ENCODE measurements at places on chromosomes 3 and 15.

DNA sequence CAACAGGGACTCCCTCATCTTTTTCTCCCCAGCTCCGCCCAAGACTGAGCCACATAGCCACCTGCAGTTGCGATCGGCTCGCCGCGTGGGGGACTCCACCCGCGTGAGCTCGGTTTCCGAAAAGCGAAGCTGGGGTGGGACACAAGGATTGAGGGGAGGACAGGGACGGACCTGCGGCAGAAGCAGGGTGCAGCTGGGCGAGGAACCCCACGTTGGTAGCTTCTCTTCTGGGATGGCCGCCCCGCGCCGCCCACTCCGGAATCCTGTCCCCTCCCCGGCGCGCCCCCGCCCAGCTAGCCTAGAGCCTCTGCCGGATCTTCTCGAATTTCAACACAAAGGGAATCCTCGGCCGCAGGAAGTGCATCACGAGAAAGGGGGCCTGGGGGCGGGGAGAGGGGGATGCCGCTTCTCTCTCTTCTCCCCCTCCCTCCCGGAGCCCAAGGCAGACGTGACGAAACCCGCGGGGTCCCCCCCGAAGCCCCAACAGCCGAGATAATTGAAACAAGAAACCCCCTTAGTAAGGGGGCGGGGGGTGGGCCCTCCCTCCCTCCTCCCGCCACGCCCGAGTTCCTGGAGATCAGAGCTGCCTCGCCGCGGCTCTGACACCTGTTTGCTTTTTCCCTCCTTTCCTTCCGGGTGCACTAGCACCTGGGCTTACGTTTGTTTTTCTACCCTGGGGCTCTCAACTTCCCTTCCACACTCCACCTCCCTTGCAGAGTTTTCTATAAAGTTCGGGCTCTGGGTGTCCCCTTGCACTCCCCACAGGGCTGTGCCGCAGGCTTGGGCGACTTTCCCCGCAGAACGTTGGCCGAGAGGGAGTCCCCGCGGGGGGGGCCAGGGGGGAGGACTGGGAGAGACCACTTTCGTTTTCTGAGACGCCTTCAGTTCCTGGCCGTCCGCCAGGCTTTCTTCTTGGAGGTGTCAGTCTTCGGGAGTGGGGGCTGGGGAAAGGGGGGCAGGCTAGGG is 1.3 kb upstream of the KCNH8 start:
- DNase-seq, result peak; percentile 74

DNA sequence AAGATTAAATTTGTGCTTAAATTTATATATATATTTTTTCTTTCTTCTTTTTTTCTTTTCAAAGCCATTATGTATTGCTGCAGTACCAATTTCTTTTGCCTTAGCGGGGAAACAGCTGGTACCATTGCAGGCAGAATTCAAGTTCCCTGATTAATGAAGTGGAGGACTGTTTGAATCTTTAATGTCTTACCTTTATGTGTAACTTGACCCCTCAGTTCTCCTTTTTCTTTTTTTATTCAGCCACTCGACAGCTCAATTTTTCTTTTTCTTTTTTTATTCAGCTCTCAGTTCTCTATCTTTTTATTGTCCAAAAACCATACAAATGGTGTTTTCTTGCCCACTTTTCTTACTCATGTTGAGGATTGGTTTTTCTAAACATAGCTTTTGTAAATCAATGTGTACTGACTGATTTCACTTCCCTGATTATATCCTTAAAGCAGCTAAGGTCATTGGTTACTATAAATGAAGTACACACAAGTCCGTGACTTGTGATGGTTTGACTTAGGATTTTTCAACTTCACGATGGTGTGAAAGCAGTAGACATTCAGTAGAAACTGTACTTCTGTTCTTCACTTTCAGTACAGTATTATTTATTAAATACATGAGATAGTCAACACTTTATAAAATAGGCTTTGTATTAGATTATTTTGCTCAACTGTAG is 22.8 kb downstream of the ATP2C1 start:
- DNase-seq, result no peak

- no peak for DNase-seq
Measured at GRCh38 chr3:110859336-110859735, 212.3 kb upstream of the NECTIN3 start.

DNA sequence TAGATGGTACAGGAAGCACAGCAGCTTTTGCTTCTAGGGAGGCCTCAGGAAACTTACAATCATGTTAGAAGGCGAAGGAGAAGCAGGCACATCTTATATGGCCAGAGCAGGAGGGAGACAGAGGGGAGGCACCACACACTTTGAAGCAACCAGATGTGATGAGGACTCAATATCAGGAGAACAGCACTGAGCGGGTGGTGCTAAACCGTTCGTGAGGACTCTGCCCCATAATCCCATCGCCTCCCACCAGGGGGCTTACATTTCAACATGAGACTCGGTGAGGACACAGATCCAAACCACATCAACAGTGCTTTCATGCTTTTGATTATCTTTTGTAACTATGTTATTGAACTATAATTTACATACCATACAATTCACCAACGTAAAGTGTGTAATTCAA is 7.6 kb upstream of the TMEM44 start:
- DNase-seq, result no peak

GRCh38 chr3:145721273-145721805 is 439.6 kb downstream of the PLOD2 start:
- no peak for DNase-seq

- no peak for DNase-seq
Measured at GRCh38 chr3:11072631-11073030, 80.1 kb downstream of the SLC6A1 start.

- DNase-seq, result no peak
Measured at GRCh38 chr15:52893338-52893737, 103.2 kb upstream of the ONECUT1 start.

DNA sequence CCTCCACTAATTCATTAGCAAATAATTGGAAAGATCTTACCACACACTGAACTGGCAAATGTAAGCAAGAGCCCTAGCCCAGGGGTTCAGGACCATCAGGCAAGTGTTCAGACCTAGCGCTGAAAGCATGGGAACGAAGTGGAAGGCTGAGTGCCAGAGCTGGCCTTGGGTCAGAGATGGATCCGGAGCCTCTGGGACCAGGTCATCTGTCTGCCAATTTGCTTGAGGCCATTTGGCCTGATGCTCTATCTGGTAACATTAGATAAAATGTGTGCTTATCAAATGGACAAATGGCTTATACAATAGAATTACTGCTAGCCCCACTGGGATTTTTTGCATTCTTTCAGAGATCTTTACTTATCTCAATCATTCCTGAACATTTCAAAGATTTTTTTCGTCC is 1.4 kb upstream of the TMC3 start:
- no peak for DNase-seq

DNA sequence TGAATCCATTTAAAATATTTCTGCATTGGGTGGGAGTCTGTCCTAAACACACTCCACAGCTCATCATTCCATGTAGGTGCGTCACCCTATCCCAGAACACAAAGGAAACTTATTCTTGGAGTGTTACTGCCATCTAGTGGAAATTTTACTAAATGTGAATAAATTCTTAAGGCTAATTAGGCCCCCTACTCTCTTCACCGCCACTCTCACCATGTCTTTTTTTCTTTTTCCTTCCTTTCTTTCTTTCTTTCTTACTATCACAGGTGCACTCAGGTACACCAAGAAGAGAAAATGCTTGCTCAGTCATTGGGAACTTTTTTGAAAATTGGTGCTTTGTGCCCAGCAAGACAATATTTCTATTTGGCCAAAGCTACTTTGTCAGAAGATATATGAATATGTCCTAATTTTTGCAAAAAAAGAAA is 26.4 kb upstream of the ATP8B4 start:
- DNase-seq, result peak; percentile 68

GRCh38 chr3:30124435-30125370 is 481.7 kb upstream of the TGFBR2 start:
- DNase-seq, result no peak

GRCh38 chr15:50523851-50524251 is 22.6 kb downstream of the USP50 start:
- DNase-seq, result no peak

DNA sequence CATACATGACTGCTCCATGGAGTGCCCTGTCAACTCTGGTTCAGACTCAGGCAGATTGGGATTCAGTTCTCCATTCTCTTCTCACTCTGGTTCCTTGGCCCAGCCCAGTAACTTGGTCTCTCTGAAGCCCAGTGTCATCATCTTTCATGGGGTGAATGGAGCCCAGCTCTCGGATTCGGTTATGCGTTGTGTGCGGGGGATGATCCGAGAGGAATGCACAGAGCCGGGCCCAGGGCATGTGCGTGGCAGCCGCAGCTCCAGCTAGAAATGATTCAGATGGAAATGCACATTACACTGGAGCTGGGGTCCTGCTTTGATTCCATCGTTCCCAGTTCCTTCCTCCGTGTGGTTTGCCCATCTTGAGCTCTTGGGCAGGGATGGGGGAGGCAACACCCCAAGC is 189.4 kb downstream of the FEZF2 start:
- DNase-seq, result no peak

- no peak for DNase-seq
Measured at GRCh38 chr3:138034918-138035317, 25.0 kb downstream of the CLDN18 start.

GRCh38 chr15:40808861-40809450 is 1.7 kb upstream of the DNAJC17 start:
- DNase-seq, result no peak

- DNase-seq, result no peak
Measured at GRCh38 chr3:12828751-12829150, 12.6 kb downstream of the RPL32 start.

- DNase-seq, result peak; percentile 38
Measured at GRCh38 chr3:107523289-107523538, 452 bp downstream of the BBX start.

- DNase-seq, result no peak
Measured at GRCh38 chr3:67018789-67019526, 20.9 kb downstream of the KBTBD8 start.

DNA sequence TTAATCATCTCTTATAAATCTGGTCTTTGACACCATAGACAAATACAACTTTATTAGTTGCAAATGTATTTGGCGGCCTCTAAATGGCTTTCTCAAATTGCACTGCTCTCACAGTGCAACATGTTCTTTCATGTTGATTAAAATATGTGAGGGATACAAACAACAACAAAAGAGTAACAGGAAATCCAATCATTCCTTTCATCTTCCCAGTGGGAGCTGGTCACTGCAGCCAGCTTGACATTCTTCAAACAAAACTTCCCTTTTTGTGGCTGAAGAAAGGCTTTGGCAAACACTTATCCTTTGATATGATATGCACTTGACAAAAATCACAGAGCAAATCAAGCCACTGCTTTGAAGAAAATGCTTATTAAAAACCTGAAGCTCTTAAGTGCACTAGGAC is 973.6 kb downstream of the EPHA3 start:
- no peak for DNase-seq

GRCh38 chr3:151724576-151725562 is 8.9 kb upstream of the AADACL2 start:
- DNase-seq, result no peak

- no peak for DNase-seq
Measured at GRCh38 chr3:116464276-116464798, 19.1 kb upstream of the LSAMP start.

GRCh38 chr3:68972358-68972979 is 40.1 kb upstream of the TAFA4 start:
- DNase-seq, result peak; percentile 41

GRCh38 chr3:151230646-151231045 is 27.6 kb upstream of the GPR171 start:
- no peak for DNase-seq

- DNase-seq, result no peak
Measured at GRCh38 chr15:84894736-84895425, 10.4 kb downstream of the SLC28A1 start.

DNA sequence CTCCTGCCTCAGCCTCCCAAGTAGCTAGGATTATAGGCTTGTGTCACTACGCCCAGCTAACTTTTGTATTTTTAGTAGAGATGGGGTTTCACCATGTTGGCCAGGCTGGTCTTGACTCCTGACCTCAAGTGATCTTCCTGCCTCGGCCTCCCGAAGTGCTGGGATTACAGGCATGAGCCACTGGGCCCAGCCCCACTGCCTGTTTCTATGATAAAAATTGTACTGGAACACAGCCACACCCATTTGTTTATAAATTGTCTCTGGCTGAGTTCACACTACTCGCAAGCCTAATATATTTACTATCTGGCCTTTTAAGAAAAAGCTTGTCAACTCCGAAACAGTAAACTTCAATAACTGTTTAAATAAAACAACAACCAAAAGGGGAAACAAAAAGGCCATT is 309.4 kb upstream of the WNT5A start:
- no peak for DNase-seq

GRCh38 chr3:164194842-164195241 is 883.5 kb downstream of the SI start:
- DNase-seq, result no peak

DNA sequence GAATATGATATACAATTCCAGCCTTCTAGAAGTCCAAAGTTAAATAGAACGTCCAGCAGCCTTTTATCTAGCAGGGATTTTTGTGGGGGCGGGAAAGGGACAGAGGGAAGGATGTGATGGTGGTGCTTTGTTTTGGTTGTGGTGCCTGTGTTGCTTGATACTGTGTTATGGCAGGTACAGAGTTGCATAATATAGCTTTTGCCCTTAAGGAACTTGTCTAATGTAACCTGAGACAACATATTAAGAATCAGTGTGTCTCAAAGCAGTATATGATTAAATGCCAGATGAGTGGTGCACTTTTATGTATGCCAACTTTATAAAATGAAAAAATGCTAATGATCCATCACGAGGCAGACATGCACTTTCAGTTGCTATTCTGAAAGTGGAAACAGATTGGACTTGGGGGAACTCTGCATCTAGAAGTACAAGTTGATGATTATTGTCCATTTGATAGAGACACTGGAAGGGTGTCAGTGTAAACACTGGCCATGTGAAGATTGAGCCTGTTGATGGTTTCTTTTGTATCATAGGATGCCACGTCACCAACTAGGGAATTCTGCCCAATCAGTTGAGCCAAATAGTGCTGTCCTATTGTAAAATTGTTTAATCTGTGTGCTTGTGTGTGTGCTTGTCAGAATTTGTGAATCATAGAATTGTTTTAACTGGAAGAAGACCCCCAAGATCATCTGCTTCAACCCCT is 23.0 kb downstream of the NEO1 start:
- DNase-seq, result no peak

GRCh38 chr15:100310041-100310405 is 31.8 kb downstream of the ADAMTS17 start:
- no peak for DNase-seq

DNA sequence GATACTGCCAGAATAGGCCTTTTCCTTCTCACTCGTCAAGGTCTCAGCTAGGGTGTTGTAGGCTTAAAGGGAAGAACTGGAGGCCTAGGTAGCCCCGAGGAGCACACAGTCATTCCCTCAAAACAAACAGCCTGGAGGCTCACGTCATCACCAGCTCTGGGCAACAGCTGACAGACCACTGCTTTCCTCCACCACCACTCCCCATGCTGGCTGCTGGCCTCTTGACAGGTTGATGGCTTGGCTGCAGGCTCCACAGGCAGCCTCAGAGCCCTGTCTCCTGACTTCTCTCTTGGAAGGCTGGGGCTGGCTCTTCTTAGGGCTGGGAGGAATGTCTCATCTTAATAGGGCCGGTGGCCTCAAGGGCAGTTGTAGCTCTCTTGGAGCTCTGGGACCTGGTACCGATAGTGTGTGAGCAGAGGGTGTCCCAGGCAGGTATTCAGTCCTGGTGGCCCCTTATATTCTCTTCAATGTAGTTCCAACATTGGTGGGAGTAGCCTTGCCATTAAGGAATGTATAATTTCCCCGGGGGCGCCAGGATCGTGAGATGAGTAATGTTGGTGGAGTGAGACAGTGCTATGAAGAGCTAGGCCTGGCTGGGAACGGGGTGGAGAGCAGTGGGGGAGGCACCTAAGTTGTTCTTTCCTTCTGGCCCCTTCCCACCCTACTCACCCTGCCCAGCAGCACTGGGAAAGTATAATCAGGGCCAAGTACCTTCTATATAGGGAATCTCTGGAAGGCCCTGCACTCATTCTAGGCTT is 6.1 kb upstream of the AP2M1 start:
- DNase-seq, result no peak

Data from right renal pelvis (tissue), 4 donors.